Psoas muscle (tissue), 8 donors: ENCODE measurements at places on chromosomes 2 and 18. TPM values are rescaled to one million over a fixed set of nuclear protein-coding genes. Genes with fewer than 3 reads are reported as not detected.

- no peaks in the 10 kb centered on the region for H3K27me3 ChIP-seq
- no peak overlapping the region for H3K27ac ChIP-seq
- no peaks in the 10 kb centered on the region for H3K36me3 ChIP-seq
- no peak for DNase-seq
These were observed 213.0 kb downstream of the RNF152 start for GRCh38 chr18:61679836-61680235.

BCL11A gene
- total RNA-seq, result 0.24 TPM

DNA sequence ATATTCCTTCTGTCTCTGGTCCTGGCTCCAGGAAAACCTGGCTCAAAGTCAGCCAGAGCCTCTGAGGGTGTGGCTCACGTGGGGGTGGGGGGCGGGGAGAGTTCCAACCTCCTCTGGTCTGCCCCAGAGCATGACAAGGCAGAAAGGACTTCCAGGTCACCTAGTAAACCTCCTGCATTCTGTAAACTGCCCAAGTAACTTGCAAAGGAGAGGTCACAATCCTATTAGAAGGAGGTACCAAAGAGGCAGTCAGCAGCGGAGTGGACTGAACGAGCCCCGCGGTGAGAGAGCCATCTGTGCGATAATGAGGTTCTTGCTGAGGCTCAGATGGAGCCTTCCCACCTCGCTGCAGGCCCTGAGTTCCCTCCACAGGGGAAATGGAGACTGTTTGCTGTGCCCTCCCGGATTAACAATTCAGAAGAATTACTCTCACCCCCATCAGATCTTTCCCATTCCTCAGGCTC, 58.9 kb upstream of the GATA6 start:
- H3K4me1 ChIP-seq, result no peaks in the 10 kb centered on the region
- no peaks in the 10 kb centered on the region for H3K36me3 ChIP-seq
- no peak overlapping the region for H3K4me3 ChIP-seq
- no peak overlapping the region for H3K27ac ChIP-seq

GRCh38 chr2:240502059-240502429, 55.7 kb downstream of the ANKMY1 start:
- DNase-seq, result no peak
- H3K36me3 ChIP-seq, result no peaks in the 10 kb centered on the region
- H3K27ac ChIP-seq, result no peak overlapping the region
- H3K4me3 ChIP-seq, result no peak overlapping the region

- H3K36me3 ChIP-seq, result no peaks in the 10 kb centered on the region
- no peaks in the 10 kb centered on the region for H3K27me3 ChIP-seq
- no peak overlapping the region for H3K4me3 ChIP-seq
- DNase-seq, result peak; percentile 72
These were observed 99.5 kb downstream of the HS1BP3 start for GRCh38 chr2:20551260-20551944.

CFC1 gene
- not detected for total RNA-seq

- H3K27me3 ChIP-seq, result no peaks in the 10 kb centered on the region
- H3K4me1 ChIP-seq, result no peaks in the 10 kb centered on the region
- H3K4me3 ChIP-seq, result no peak overlapping the region
- DNase-seq, result no peak
These were observed 252.3 kb downstream of the HAUS1 start for GRCh38 chr18:46356278-46357033.

NBEAL1 gene
- total RNA-seq, result 8.7 TPM

NOSTRIN gene
- 4.7 TPM for total RNA-seq

GRCh38 chr2:42297322-42297936, 63.6 kb downstream of the COX7A2L start:
- DNase-seq, result no peak
- H3K27ac ChIP-seq, result no peak overlapping the region
- no peaks in the 10 kb centered on the region for H3K27me3 ChIP-seq

GRCh38 chr2:198991431-198991830, 466.3 kb downstream of the SATB2 start:
- H3K27ac ChIP-seq, result no peak overlapping the region
- no peak overlapping the region for H3K4me3 ChIP-seq
- no peaks in the 10 kb centered on the region for H3K4me1 ChIP-seq
- DNase-seq, result no peak
- no peaks in the 10 kb centered on the region for H3K27me3 ChIP-seq
- no peaks in the 10 kb centered on the region for H3K36me3 ChIP-seq

DNA sequence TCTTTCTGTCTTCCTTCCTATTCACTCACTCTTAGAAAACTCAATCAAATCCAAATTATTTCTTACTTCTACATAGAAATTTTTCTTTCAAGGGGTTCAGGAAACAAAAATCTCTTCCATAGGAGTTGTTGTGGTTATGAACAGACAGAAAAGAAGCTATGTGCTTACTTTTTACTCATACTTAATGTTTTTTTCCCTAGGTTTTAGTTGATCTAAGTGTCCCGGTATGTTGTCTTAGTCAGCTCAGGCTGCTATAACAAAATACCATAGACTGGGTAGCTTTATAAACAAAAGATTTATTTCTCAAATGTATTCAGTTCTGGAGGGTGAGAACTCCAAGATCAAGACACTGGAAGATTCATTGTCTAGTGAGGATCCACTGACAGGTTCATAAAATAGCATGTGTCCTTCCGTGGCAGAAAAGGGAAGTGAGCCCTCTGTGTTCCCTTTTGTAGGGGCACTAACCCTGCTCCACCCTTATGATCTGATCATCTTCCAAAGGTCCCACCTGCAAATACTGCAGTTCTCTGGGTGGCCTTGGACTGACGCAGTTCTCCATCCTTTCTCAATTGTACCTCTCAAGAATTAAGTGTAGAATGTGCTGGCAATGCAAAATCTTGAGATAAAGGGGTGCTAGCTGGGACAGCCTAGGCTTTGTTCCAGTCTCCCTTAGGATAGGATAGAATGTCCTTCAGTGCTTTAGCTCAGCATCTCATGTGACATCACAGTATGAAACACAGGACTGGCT, 14.4 kb upstream of the VRK2 start:
- no peak overlapping the region for H3K27ac ChIP-seq
- no peaks in the 10 kb centered on the region for H3K27me3 ChIP-seq
- DNase-seq, result no peak
- H3K4me3 ChIP-seq, result no peak overlapping the region
- H3K36me3 ChIP-seq, result no peaks in the 10 kb centered on the region

OBSL1 gene
- total RNA-seq, result 134 TPM

C2orf81 gene
- 0.41 TPM for total RNA-seq

GRCh38 chr2:137969418-137969765, 5.1 kb downstream of the HNMT start:
- peaks cover 7% of the 10 kb centered on the region for H3K4me1 ChIP-seq
- H3K27me3 ChIP-seq, result no peaks in the 10 kb centered on the region
- no peak overlapping the region for H3K4me3 ChIP-seq
- no peaks in the 10 kb centered on the region for H3K36me3 ChIP-seq
- DNase-seq, result no peak

DLX1 gene
- not detected for total RNA-seq

RETREG2 gene
- 36.2 TPM for total RNA-seq

GRCh38 chr2:190533968-190534309, 583 bp downstream of the NEMP2 start:
- H3K4me3 ChIP-seq, result peak overlapping the region; percentile 93
- H3K27me3 ChIP-seq, result no peaks in the 10 kb centered on the region
- H3K36me3 ChIP-seq, result no peaks in the 10 kb centered on the region
- DNase-seq, result no peak

NMUR1 gene
- total RNA-seq, result 0.09 TPM

DNA sequence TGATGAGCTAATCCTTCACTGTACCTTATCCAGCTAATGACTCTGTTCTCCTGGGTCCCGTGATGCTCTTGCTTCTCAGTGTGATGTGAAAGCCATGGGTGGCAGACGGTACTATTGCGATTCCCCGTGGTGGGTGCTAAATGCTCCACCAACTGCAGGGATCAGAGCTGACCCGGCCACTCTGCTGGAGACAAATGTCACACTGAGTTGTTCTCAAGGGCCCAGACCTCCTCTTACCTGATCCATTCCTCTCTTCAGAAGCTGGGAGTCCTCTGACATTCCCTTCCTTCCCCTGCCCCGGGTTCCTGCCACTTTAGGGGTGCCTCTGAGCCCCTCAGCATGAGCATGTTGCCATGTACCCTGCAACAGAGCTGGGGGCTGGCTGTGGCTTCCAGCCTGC, 105.1 kb downstream of the MAPK4 start:
- no peak overlapping the region for H3K4me3 ChIP-seq
- no peaks in the 10 kb centered on the region for H3K36me3 ChIP-seq
- H3K4me1 ChIP-seq, result peaks cover 19% of the 10 kb centered on the region
- DNase-seq, result no peak

METTL8 gene
- total RNA-seq, result 8.0 TPM

LYG1 gene
- total RNA-seq, result 0.39 TPM
